ENCODE measurements at places on chromosomes 2 and 18. TPM values are rescaled to one million over a fixed set of nuclear protein-coding genes. Genes with fewer than 3 reads are reported as not detected.
A peak's percentile ranks its signal among the peaks of the same experiment; 100 is the strongest.

DNA sequence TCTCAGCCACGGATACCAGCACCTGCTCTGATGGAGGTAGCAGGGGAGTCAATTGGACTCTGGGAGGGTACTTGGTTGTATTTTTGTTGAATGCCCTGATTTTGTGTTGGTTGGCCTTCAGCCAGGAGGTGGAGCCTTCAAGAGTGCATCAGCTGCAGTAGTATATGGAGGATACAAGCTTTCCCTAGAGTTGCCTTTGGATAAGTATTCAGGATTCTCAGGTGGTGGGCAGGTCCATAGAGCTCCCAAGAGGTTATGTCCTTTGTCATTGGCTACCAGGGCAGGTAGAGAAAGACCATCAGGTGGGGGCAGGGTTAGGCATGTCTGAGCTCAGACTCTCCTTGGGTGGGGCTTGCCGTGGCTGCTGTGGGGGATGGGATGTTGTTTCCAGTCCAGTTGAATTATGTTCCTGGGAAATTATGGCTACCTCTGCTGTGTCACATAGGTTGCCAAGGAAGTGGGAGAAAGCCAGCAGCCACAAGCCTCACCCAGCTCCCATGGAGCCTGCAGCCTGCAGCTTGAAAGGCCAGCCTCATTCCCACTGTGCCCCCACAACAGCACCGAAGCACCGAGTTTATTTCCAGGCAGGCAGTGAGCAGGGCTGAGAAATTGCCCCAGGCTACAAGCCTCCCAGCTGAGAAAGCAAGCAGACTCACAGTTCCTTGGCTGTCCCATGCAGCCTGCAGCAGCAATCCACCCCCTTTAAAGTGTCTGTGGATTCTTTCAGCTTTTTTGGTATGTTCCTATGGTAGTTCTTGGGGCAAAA lies 38.6 kb upstream of the CHST9 start:
- DNase-seq = peak; percentile 21
- H3K4me3 ChIP-seq = no peak overlapping the region
- peaks cover 35% of the 10 kb centered on the region for H3K4me1 ChIP-seq
- no peak overlapping the region for H3K27ac ChIP-seq
- no peaks in the 10 kb centered on the region for H3K36me3 ChIP-seq
- H3K27me3 ChIP-seq = no peaks in the 10 kb centered on the region

DNA sequence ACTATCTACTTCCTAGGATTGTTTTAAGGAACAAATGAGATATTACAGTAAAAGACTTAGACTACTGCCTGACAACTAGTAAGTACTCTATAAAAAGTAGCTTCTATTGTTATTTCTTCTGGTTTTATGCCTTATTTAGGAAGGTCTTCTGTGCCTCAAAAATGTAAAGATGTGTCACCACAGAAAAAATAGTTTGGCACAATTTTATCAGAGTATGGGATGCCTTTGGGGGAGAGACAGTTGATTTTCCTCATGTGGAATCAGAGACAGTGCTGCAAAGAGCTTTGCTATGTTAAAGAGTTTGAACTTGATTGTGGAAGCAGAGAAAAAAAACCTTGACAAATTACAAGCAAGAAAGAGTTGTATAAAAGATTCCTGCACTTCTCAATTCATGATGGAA lies 98.4 kb downstream of the EHBP1 start:
- no peak for DNase-seq
- H3K27me3 ChIP-seq = no peaks in the 10 kb centered on the region
- no peak overlapping the region for H3K27ac ChIP-seq

GRCh38 chr18:37335409-37335736 lies 230.2 kb downstream of the CELF4 start:
- no peak overlapping the region for H3K4me3 ChIP-seq
- H3K4me1 ChIP-seq = no peaks in the 10 kb centered on the region
- peak; percentile 31 for DNase-seq

GRCh38 chr2:69774984-69775982 lies 33.3 kb downstream of the ANXA4 start:
- DNase-seq = no peak
- H3K27ac ChIP-seq = peak overlapping the region; percentile 94
- peak overlapping the region; percentile 27 for H3K4me3 ChIP-seq
- H3K27me3 ChIP-seq = no peaks in the 10 kb centered on the region
- H3K36me3 ChIP-seq = peaks cover 84% of the 10 kb centered on the region

GRCh38 chr2:4882421-4882820 lies 809.8 kb upstream of the SOX11 start:
- no peak for DNase-seq
- H3K36me3 ChIP-seq = no peaks in the 10 kb centered on the region
- H3K27me3 ChIP-seq = no peaks in the 10 kb centered on the region
- H3K27ac ChIP-seq = no peak overlapping the region
- no peak overlapping the region for H3K4me3 ChIP-seq
- H3K4me1 ChIP-seq = no peaks in the 10 kb centered on the region

- no peaks in the 10 kb centered on the region for H3K27me3 ChIP-seq
- no peak overlapping the region for H3K4me3 ChIP-seq
- peaks cover under 1% of the 10 kb centered on the region for H3K4me1 ChIP-seq
- no peaks in the 10 kb centered on the region for H3K36me3 ChIP-seq
- DNase-seq = no peak
Observed at GRCh38 chr2:150459281-150459680, 28.2 kb downstream of the RND3 start.

- no peak for DNase-seq
Observed at GRCh38 chr2:166725927-166726924, 162.1 kb upstream of the XIRP2 start.

DNA sequence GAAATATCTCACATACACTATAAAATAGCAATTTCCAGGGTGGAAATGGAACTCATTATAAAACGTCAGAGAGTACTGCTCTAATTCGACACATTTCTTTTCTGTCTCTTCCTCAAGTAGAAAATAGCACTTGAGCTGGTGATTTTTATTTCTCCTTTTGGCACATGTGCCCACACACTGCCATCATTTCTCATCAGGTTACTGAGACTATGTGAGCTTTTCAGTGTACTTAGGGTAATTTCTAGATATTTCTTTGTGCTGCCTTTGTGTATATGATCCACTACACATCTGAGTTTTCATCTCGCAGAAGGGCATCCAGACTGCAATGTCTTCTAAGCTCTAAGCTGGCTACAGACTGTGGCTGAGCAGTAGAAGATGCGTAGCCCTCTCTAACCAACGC lies 62.1 kb upstream of the PGAP1 start:
- H3K27ac ChIP-seq = peak overlapping the region; percentile 98
- no peak for DNase-seq
- H3K4me3 ChIP-seq = no peak overlapping the region

ZBTB7C gene
- not detected for total RNA-seq

Data from Calu3 (cell line).